ENCODE measurements at places on chromosomes 1 and 21. TPM values are rescaled to one million over a fixed set of nuclear protein-coding genes. Genes with fewer than 3 reads are reported as not detected.

The KIRREL1 gene
- total RNA-seq: 3.4 TPM

The TDRKH gene
- 7.4 TPM for total RNA-seq

The TCHH gene
- total RNA-seq: not detected

The KLHDC9 gene
- 10.7 TPM for total RNA-seq

The HRNR gene
- not detected for total RNA-seq

DNA sequence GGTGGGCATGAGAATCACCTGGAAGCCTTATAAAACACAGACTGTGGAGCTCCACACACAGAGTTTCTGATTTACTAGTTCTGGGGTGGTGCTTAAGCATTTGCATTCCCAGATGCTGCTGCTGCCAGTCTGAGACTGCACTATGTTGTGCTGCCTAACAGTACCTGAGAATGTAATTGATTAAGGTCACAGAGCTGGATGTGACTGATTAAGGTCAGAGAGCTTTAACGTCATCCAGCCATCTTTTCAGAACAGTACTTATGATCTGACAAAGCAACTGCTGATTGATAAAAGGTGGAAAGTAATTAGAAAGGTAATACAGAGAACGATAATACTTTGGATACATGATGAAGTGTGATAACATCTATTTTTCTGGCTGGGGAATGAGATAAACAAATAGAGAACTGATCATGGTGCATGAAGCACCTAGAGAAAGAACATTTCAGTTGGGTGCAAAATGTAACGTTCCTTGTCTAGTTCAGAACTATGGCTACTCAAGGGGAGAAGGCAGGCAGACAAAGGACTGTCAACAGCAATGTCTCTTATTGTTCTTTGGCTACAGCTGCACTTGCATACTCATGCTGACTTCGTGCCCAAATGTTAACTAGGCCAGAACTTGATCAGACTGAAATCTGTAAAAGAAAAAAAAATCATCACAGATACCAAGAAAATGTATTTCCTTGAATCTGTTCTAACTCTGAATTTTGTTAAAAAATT is 3.7 kb upstream of the UCK2 start:
- DNase-seq: no peak

GRCh38 chr1:222618880-222619596 is 1.1 kb downstream of the MIA3 start:
- peak; percentile 53 for DNase-seq

DNA sequence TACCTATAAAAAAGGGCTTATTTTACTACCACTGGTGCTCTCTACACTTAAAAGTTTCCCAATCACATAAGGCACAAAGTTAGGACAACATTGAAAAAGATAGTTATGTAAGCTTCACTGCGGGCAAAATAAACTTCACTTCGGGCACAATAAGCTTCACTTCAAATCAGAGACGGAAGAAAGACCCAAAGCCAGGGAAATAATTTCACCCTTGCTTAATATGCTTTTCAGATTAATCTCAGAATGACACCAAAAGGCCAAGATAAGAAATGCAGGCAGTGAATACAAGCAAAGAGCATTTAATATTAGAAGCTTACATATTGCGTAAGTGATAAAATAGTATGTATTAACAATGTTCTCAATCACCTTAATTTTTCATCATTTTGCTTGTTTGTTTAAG is 444.2 kb downstream of the SETD4 start:
- DNase-seq: no peak

GRCh38 chr1:41327383-41327999 is 33.7 kb upstream of the FOXO6 start:
- DNase-seq: no peak

DNA sequence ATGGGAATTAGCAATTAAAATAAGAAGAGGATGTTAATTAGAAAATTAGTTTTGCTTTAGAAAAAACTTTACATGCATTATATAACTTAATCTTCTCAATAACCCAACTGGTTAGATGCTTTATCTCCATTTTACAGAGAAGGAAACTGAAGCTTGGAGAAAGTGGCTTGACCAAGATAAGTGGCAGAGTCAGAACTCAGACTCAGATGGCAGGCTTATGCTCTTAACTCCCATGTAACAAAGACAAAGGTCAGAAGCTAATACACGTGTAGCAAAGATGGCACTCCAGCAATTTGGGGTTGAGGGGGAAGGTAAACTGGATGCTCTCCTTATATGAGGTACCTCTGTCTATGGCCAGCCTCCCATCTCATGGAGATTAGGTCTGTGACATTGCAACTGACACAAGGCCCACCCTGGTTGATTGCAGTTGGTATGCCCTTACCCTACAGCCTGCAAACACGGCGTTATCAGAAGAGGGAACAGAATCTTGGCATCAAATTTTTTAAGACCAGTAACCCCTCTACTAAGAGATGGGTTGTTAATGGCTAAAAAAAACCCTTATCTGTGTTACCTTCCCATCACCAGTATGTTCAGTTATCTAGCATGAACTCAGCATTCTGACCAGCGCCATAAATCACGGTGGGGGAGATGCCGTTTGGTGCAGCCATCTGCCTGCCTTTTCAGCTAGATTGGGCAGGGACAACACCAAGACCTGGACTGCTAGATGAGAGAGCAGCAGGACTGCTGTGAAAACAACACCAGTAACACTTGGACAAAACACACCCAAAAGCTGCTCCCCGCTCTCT is 97.0 kb downstream of the UBR4 start:
- DNase-seq: no peak

- no peak for DNase-seq
These were observed 10.2 kb upstream of the IL10 start for GRCh38 chr1:206782448-206782847.

- no peak for DNase-seq
These were observed 29.9 kb downstream of the VASH2 start for GRCh38 chr1:212980123-212980785.

GRCh38 chr1:41659903-41660302 is 175.4 kb upstream of the EDN2 start:
- no peak for DNase-seq

GRCh38 chr1:240649733-240650721 is 38.1 kb upstream of the GREM2 start:
- DNase-seq: no peak

GRCh38 chr1:228156941-228157728 is 7.4 kb downstream of the GJC2 start:
- no peak for DNase-seq

GRCh38 chr1:209561532-209561931 is 22.0 kb upstream of the CAMK1G start:
- no peak for DNase-seq

Measured in mucosa of descending colon (tissue), 3 donors.